Mesenteric fat pad (tissue), 1 donor: ENCODE measurements at places on chromosomes 4 and X.

DNA sequence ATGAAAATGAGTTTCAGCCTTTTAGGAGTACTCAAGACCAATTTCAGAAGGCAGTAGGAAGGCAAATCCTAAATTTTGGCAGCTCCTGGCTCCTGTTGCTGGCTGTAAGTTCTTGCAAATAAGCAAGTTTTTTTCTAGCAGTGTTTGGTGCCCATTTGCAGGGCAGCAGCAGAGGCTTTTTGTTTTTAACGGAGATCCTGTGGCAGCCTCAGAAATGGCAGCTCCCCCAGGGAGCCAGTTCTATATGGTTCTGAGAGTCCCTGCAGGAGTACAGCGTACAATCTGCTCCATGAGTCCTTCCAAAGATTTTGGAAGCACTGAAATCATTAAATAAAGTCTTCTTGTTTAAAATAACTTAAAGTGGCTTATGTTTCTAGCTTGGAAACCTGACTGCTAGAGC is 171.9 kb downstream of the NDST4 start:
- DNase-seq = no peak

GRCh38 chrX:56248492-56248891 is 16.3 kb downstream of the KLF8 start:
- DNase-seq = no peak

GRCh38 chr4:159071178-159071968 is 31.5 kb upstream of the RAPGEF2 start:
- no peak for DNase-seq

DNA sequence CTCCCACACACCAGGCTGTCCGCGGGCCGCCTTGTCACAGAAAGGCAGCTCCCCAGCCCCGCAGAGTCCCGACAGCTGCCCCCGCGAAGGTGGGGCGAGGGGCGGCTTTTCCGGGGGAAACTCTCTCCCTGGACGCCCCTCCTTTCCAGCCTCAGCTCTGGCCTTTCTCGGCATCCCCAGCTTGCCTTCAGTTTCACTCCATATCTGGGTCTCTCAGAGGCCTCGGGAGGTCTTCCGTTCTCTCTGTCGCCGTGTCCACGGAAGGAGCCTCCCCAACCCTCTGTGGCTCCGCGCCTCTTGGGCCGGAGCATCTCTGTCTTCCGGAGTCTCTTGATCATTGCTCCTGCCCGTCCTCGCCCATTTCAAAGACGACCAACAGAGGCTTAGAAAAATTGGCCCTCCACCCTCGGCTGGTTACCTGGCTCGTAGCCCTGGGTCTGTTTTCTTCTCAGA is 6.1 kb upstream of the MSX1 start:
- no peak for DNase-seq

GRCh38 chr4:48804584-48805301 is 24.7 kb upstream of the FRYL start:
- no peak for DNase-seq
